ENCODE measurements at places on chromosomes 7 and 10. TPM values are rescaled to one million over a fixed set of nuclear protein-coding genes. Genes with fewer than 3 reads are reported as not detected.

The H2BK1 gene
- total RNA-seq = not detected

The GIMAP7 gene
- not detected for total RNA-seq

The CFTR gene
- total RNA-seq = 267 TPM

The NUDT13 gene
- 0.78 TPM for total RNA-seq

The SLC29A4 gene
- 1.9 TPM for total RNA-seq

The C10orf71 gene
- not detected for total RNA-seq

The NODAL gene
- not detected for total RNA-seq

The LAMB4 gene
- not detected for total RNA-seq

The SPDYE1 gene
- not detected for total RNA-seq

DNA sequence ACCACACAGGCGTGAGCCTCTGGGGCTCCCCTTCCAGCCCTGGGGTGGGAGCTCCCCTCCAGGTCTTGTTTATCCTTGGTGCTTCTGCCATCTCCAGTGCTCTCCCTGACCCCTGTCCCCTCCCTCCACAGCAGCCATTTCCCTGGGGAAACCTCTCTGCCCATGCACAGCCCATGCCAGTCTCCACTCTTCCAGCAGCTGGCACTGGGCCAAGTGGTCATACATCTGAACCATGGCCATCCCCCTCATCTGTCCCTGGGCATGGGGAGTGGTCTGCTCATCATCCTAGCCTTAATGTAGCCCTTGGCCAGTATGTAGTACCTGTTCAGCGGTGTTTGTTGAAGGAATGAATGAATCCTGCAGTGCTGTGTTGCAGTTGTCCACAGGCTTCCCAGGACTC lies 172.4 kb upstream of the ZNF32 start:
- DNase-seq = no peak

DNA sequence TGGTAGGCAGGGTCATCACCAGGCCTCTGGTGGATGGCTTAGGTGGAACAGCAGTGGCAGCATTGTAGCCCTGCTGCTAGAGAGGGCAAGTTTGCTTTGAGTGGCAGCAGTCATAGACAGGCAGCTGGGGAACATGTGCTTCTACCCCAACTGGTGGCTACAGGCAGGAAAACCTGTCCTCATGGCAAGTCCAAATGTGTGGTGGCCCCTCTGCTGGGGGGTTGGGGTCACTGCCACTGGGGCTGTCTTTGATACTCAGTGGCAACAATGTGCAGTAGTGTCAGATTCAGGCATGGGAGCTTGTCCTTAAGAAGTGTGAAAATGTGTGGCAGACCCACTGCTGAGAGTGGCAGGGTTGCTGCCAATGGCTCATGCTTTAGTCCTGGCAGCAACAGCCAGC lies 186.2 kb upstream of the NPSR1 start:
- DNase-seq = no peak

DNA sequence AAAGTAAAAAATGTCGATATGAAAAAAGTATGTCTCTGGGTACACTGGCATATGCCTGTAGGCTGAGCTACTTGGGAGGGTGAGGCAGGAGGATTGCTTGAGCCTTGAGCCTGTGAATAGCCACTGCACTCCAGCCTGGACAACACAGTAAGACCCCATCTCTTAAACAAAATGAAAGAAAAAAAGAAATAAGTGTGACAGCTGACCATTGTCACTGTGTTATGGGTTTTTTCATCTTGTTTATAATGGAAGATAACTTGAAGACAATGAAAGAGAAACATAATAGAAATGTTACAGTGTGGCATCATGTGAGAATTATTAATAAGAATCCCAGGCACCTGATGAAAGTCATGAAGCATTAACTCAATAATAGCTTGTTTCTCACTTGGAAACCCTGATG lies 75.0 kb downstream of the APBB1IP start:
- no peak for DNase-seq

DNA sequence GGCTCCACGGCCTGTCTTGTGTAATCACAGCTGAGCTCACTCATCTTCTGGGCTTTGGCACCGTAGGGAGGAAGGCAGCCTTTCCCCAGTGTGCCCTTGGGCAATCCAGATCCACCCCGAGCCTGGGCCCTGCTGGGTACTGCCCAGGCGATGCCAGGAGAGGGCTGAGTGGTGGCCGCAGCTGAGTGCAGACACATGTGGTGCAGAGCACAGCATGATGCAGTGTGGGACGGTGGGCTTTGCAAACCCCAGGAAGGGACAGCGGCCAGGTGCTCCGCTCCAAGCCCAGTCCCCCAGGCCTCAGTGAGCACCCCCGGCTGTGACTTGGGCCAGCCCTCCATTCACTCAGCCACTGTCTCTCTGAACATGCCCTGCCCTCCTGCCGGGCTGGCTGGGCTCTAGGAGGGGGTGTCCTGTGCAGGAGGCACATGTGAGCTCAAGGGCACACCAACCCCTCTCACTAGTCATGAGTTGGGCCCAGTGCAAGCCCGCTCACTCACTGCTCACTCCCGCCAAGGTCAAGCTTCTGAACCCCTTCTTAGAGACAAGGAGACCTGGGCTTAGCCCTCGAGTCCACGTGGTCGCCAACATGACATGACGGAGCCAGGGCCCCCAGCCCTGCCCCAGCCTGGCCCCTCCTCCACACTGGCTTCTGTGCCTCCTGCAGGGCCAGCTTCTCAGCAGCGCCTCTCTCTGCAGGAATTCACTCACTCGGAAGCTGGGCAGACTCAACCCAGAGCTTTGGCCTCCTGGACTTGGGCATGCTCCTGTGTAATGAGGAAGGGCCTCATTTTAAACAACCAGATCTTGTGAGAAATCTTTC lies 77.5 kb upstream of the INSIG1 start:
- DNase-seq = no peak

DNA sequence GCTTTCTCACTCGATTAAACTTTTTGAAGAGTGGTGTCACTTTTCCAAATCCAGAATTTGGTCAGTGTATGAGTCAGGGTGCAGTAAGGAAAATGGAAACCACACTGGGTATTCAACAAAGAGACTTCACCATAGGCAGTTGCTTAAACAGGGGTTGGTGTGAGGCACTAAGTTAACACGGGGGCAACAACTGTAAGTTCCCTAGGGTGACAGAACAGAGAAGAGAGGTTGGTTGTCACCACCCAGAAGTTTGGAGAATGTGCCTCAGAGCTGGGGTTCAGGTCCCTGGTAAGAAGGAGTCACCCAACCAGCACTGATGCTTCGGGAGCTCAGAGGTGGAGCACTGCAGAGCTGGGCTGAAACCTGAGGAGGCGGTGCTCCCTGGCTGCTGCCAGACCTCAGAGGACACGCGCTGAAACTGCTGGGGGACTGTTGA lies 170.4 kb downstream of the ARID5B start:
- DNase-seq = no peak

GRCh38 chr7:73742753-73743641 lies 4.4 kb upstream of the ABHD11 start:
- peak; percentile 97 for DNase-seq

- DNase-seq = peak; percentile 71
These were observed 12.9 kb upstream of the DENND2A start for GRCh38 chr7:140653319-140654108.

DNA sequence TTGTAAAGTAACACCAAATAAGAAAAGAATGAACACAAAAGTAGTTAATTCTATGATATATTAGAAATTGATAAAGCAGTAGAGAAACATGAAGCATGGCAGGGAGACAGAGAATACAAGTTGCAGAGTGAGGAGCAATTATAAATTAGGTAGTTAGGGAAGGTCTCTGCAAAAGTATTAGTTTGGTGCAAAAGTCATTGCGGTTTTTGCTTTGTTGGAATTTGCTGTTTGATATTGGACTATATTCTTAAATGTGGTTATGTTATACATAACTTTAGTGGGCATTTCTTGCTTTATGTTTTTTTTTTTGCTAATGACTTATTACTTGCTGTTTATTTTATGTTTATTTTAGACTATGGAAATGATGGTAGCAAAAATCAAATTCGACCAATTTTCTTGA lies 402.2 kb downstream of the SFMBT2 start:
- DNase-seq = no peak

DNA sequence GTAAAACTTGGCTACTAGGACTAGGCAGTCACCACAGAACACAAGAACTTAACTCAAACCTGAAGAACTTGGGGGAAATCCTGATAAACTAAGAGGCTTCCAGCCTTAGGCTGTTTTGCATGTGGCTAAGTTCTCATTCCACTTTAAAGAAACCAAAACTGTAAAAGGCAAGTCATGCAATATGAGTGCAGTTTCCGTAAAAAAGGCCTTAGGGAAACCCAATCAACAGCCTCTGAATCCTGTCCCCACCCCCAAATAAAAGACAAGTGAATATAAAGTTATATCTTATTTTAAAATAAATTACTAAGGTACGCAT lies 95.1 kb downstream of the USP6NL start:
- no peak for DNase-seq

- DNase-seq = no peak
These were observed 88.9 kb downstream of the WDFY4 start for GRCh38 chr10:48773580-48773979.

DNA sequence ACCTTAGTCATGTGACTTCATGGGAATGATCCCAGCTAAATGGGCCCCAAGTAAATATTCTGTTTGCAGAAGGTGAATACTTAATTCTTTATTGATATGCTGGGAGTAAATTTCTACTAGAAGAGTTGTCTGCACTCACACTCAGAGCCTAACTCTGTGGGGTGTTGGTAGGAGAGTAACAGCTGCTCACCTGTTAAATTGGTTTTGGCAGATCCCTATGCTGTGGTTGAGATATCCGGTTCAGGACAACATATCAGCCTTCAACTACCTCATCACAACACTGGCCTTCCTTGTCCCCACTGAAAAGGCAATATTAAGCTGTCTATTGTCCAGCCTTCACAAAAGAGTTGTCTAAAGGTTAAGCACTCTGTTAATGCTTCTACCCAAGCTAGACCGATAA lies 738.3 kb downstream of the INHBA start:
- no peak for DNase-seq

DNA sequence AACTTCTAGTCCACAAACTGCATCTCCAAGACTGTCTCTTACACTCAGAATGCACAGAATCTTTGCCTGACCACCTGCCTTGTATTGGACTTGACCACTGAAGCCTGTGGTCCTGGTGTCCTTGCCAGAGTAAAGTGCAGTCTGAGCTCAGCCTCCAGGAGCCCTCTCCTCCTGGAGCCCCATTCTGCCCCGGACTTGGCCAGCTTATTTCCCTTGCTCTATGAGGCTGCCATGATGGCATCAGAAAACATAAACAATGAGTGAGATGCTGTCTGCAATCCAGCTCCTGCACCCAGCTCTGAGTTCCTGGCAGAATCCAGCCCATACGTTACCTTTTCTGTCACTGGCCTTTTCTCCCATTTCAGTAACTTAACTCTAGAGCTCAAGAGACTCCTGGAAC lies 494.6 kb downstream of the PLXNA4 start:
- no peak for DNase-seq

DNA sequence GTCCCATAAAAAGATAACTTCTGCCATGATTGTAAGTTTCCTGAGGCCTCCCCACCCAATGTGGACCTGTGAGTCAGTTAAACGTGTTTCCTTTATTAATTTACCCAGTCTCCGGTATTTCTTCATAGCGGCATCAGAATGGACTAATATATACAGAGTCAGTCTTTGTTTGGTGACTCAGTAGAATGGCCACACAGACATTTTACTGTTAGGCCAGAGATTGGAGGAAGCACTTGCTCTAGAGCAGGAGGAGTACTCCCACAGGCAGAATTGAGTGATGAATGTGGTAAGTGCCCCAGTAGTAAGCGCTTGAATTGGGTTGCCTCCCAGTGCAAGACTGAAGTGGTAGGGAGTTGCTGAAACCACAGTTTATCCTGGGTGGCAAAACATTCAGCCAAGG lies 149.5 kb upstream of the SMIM30 start:
- no peak for DNase-seq

- DNase-seq = no peak
These were observed 227.6 kb upstream of the IMMP2L start for GRCh38 chr7:111789870-111790269.

DNA sequence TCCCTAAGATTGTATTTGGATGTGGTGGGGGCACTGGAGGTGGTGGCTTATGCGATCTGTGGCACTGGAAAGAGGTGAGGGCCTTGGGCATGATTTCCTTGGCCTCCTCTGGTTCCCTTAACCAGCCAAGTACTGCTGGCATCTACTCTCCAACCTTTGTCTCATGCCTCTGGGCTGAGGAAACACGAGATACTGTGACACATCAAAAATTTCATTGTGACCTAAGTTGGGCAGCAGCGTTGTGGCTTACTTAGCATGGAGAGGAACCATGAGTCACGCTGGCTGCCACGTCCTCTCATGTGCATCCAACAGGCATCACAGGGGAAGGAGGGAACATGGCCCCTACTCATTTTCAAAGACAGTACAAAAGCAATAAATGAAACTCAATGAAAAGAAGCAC lies 29.7 kb upstream of the GSDME start:
- DNase-seq = peak; percentile 43

GRCh38 chr7:86775203-86775602 lies 131.5 kb downstream of the GRM3 start:
- no peak for DNase-seq

GRCh38 chr10:85413570-85413969 lies 953.0 kb downstream of the GRID1 start:
- DNase-seq = no peak

GRCh38 chr10:131979821-131980270 lies 1.9 kb downstream of the BNIP3 start:
- DNase-seq = no peak

GRCh38 chr10:133375357-133376115 lies 2.4 kb upstream of the ECHS1 start:
- DNase-seq = no peak

DNA sequence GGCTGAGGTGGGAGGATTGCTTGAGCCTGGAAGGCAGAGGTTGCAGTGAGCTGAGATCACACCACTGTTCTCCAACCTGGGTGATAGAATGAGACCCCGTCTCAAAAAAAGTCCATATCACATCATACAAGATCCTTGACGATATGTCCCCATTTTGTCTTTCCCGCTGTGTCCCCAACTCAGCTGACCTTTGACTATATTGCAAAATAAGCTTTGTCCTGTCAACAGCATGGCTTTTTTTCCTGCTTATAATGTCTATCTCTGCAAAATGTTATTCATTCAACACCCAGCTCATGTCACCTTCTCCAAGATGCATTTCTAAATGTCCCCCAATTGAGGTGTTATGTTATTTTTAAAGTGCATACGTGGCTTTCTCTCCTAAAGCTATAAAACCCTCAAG lies 136.0 kb upstream of the KAT6B start:
- DNase-seq = no peak

- DNase-seq = no peak
These were observed 123.8 kb downstream of the IPMK start for GRCh38 chr10:58143944-58144343.

DNA sequence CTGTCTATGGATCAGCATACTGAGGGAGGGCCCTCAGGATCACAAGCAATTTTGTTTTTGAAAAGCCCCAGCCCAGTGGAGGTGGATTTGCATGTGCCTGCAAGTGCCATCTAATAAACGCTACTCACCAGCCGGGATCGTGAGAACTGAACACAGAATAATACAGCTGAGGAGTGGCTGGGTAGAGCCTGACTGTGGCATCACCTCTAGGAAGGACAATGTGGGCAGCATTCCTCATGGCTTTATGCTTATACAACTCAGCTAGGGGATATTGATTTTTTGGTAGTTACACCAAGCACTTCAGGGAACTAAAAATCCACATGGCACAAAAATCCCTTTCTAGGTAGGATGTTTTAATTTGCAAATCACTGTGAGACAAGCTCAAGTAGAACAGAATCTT lies 72.7 kb upstream of the PALS2 start:
- DNase-seq = no peak

All from Calu3 (cell line).